Left kidney (tissue), 8 donors: ENCODE measurements at places on chromosomes 4 and X.

GRCh38 chr4:77155631-77156452 is 1.2 kb upstream of the CCNG2 start:
- DNase-seq: no peak

- DNase-seq: no peak
Measured at GRCh38 chr4:36115312-36115711, 129.0 kb downstream of the ARAP2 start.

DNA sequence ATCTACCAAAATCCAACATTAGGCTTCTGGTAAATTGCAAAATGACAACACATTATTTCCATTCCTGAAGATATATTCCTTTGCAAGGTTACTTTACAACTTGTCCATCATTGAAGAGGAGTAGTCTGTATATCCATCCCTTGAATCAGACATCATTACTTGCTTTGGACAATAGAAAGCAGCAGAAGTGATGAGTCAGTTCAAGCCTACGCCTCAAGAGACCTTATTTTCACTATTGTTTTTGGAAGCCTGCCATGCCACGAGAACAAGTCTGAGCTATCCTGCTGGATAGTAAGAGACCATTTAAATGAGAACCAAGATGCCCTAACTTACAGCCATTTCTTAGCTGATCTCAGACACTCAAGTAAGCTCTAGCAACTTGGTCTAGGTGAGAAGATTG is 246.0 kb upstream of the HHIP start:
- no peak for DNase-seq

GRCh38 chr4:67988991-67989390 is 25.7 kb upstream of the TMPRSS11A start:
- DNase-seq: no peak
